ENCODE measurements at places on chromosomes 3 and 15. TPM values are rescaled to one million over a fixed set of nuclear protein-coding genes. Genes with fewer than 3 reads are reported as not detected.

ANKRD34C gene
- not detected for total RNA-seq

FSTL1 gene
- total RNA-seq, result 24.5 TPM

OTOL1 gene
- not detected for total RNA-seq

CPB1 gene
- not detected for total RNA-seq

NAALADL2 gene
- 1.2 TPM for total RNA-seq

DUOXA2 gene
- not detected for total RNA-seq

EOGT gene
- total RNA-seq, result 24.4 TPM

MYRIP gene
- not detected for total RNA-seq

INSYN1 gene
- total RNA-seq, result 2.6 TPM

RBPMS2 gene
- total RNA-seq, result 0.16 TPM

KAT2B gene
- total RNA-seq, result 11.4 TPM

A4GNT gene
- total RNA-seq, result not detected

MESP1 gene
- total RNA-seq, result 6.0 TPM

GASK1A gene
- total RNA-seq, result not detected

SECISBP2L gene
- 12.7 TPM for total RNA-seq

PSTPIP1 gene
- total RNA-seq, result 0.53 TPM

C3orf85 gene
- total RNA-seq, result not detected

SLC15A2 gene
- total RNA-seq, result 0.08 TPM

MESP2 gene
- 0.74 TPM for total RNA-seq

PEX11A gene
- total RNA-seq, result 4.8 TPM

CMTM8 gene
- 2.7 TPM for total RNA-seq

BLM gene
- 16.1 TPM for total RNA-seq

CIP2A gene
- total RNA-seq, result 30.4 TPM

ZBED2 gene
- not detected for total RNA-seq

TAGLN3 gene
- total RNA-seq, result 10.9 TPM

ARGFX gene
- not detected for total RNA-seq

OR4F15 gene
- total RNA-seq, result 0.13 TPM
